Stimulated activated CD4-positive, alpha-beta T cell treated with anti-CD3 and anti-CD28 coated beads, Interleukin-1b, Interleukin-23, amount 100 ng/mL, for 4 hours (primary cell): ENCODE measurements at places on chromosomes 1 and 21.

DNA sequence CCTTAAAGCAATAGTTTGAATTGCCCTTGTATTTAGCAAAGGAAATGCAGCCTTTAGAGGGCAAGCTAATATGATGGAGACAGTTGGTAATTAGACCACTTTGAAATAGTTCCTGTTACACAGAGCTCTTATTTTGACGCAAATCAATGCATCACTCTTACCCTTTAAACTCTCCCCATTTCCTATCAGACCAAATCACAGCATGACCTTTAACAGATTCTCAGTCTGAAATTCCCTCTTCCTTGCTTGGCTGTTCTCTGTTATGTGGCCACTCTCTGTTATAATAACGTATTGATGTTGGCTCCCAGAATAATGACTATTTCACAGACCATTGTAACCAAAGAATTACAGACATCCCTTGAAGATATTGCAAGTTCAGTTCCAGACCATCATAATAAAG is 66.9 kb upstream of the NGF start:
- no peak for DNase-seq

DNA sequence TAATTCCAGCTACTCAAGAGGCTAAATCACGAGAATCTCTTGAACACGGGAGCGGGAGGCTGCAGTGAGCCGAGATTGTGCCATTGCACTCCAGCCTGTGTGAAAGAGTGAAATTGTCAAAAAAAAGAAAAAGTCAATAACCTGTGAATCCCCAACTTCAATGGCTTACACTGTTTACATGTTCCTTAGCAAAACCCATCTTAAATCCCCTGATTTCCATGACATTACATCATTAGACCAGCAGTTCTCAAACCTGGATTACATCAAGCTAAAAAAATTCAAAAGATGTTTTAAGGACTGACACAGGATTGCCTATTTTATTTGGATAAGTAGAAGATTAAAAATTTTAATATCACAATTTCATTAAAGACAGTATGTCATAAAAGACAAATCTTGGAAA is 12.4 kb downstream of the GPBP1L1 start:
- DNase-seq, result no peak

DNA sequence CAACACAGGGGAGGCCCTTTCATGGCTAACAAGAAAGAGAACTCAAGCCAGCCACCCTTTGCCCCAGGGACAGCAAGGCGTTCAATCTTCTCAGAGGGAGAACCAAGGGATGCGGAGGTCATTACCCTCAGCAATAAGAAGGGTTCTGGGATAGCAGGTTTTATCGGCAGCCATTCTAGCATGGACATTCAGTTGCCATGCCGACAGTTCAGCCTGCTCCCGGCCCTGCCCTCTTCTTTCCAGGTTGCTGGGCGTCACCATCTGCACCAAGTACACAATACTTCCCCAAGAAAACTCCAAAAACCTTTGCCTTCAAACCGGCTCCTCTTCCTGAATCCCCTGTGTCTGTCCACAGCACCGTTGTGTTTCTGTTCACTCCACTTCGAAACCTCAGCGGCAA is 47.1 kb downstream of the SYT2 start:
- DNase-seq, result no peak

GRCh38 chr1:192159014-192159413 is 752 bp downstream of the RGS18 start:
- DNase-seq, result no peak

DNA sequence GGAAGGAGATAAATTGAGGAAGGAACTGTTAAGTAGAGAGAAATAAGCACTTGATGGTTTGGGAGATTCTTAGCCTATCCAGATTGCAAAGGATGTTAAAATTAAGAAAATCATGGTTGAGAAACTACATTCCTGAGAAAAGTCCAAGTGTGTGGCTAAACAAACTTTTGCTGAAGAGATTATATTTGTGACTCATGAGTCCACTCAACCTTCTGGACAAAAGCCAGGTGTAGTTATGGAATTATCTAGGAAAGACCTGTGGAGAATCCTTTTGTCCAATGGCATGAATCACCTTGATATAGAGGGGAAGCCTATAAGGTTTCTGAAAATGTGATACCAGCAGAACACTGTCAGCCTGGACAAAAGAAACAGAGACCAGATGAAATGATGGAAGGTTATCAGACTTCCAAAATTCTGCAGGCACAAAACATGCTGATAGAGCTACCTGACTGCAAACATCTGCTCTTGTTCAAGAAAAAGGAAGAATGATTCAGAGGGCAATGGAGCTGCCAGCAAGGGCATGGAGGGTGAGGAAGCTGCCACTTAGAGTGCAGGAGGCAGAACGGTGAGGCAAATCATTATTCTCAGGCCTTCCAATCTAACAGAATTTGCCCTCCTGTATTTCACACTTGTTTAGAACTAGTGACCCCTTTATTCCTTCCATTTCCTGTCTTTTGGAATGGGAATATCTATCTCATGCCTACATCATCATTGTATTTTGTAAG is 300.6 kb upstream of the PRMT6 start:
- no peak for DNase-seq

DNA sequence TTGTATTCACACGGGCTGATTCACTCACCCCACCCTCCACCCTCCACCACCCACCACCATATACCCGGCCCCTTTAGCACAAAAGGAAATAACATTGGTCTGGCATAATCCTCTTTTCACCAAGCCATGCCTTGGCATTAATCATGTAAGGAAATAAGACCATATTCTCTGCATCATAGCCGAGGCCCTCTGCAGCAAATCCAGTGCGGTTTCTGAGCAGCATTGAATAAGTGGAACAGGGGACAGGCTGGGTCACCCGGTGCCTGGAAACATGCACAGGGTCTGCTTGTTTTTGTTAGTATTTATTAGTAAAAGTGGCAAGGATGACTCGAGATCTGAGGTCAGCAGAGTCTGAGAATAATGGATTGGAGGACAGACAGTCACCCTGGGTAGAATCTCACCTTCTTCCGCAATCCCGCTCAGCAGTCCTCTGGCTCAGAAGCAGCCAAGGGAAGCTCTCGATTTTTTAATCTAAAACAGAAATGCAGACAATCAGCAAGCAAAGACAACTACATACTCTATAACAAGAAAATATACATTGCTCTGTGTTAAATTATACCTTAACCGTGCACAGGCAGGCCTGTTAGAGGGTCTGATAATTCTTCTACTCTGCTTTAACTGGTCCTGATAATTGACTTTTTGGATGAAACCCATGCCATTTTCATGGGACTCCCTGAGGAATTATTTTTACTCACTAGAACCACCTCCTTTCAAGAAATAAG is 52.4 kb upstream of the CDC42BPA start:
- DNase-seq, result no peak

DNA sequence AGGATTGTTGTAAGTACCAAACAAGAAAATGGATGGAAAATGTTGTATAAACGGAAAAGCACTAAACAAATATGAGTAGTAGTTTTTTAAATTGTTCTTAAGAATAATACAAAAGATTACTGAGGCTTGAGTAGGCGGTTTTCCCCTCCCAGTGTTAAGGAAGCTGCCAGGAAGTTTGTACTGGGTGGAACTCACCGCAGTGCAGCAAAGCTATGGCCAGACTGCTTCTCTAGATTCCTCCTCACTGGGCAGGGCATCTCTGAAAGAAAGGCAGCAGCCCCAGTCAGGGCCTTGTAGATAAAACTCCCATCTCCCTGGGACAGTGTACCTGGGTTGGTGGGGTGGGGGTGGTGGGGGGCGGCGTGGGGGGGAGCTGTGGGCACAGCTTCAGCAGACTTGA is 58.7 kb downstream of the XCL2 start:
- DNase-seq, result no peak

DNA sequence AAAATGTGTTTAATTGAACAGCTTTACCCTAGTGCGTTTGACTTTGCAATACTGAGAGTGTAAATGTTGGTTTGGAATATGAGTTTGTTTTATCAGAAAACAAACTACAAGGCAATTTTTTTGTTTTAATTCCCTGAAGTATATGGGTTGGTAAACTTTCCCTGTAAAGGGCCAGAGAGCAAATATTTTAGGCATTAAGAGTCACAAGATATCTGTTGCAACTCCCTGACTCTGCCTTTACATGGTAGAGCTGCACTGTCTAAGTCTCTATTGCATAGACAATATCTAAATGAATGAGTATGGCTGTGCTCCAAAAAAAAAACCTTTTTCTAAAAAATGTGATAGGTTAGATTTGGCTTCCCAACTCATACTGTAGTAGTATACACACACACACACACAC is 115.1 kb upstream of the PBX1 start:
- no peak for DNase-seq
